ENCODE measurements at places on chromosomes 16 and 17.

GRCh38 chr16:57549730-57550129, 7.3 kb downstream of the ADGRG5 start:
- DNase-seq: no peak

DNA sequence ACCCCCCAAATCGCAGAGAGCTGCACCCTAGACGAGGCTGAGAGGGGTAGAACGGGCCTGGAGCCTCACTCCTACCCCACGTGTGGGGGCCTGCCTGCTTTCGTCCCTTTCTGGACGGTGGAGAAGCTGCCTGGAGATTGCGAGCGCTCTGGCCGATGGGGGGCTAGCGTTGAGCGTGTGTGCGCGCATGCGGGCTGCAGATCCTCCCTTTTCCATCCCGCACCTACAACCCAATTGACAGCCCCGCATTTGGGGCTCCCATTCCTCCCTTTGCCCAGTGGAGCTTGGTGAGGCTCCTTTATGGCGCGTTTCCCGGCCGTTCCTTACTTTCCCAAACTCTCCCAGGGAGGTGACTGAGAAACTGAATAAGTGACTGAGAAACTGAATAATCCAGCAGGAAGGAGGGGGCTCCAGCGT, 907 bp upstream of the ESRP2 start:
- DNase-seq: no peak

GRCh38 chr16:178668-179015, 1.6 kb upstream of the HBQ1 start:
- no peak for DNase-seq

GRCh38 chr17:19260958-19261357, 23.8 kb downstream of the EPN2 start:
- DNase-seq: no peak

DNA sequence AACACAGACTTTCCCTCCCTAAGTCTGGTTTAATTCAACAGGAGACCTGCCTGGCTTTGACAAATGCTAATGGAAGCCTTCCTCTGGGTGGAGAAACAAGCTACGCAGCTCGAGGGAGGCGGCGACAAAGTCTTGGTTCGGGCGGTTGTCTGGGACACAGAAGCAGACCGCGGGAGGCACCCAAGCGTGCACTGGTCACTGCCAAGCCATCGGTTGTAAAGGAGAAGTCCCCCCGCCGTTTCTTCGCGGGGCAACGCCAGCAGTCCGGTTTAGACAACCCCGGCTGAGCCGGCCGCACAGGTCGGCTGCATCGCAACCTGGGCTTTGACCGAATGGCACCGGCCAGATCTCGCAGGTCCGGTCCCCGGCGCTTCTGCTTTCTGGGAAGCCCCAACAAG, 586 bp downstream of the GLYR1 start:
- no peak for DNase-seq
